Aorta (tissue), 5 donors: ENCODE measurements at places on chromosomes 13 and 19.

GRCh38 chr13:74320282-74320681, 186.1 kb upstream of the KLF12 start:
- DNase-seq: no peak

DNA sequence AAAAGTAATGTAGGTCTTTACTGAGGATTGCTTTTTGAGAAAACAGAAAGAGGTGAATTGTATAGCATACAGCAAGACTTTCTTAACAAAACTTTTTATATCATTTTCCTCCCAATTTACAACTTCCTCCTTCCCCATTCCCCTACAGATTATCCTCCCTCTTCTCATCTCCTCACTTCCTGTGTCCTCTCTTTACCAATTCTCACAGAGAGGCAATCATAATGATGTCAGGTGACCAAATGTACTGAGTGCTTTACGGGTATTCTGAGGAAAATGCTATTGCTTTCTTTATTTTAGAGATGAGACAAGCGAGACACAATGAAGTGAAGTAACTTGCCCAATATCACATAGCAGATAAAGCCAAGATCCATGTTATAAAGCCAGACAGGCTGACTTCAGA, 1.7 kb upstream of the MTMR6 start:
- no peak for DNase-seq

DNA sequence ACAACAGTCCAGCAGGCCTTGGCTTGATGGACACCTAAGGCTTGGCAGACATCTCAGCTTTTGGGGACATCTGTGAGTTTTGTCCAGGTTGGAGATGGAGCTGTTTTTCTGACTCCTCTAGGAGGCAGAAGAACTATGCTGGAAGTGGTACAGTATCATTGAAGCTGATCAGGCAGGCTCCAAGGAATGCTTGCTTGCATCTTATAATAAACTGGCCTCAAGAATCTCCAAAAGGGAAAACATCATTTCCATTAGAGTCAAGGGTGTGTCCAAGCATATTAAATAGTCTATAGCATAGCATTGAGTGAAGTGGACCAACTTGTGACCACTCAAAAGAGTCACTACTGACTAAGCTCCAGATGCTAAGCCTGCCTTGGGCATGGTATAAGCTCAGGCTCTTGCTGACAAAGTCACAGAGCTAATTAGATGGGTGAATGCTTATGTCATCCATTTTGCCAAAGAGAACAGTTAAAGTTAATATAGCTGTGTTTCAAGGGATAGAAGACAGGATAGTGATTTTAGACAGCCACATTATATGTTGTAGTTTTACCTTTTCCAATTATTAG, 216.0 kb downstream of the DNAJC15 start:
- DNase-seq: no peak

DNA sequence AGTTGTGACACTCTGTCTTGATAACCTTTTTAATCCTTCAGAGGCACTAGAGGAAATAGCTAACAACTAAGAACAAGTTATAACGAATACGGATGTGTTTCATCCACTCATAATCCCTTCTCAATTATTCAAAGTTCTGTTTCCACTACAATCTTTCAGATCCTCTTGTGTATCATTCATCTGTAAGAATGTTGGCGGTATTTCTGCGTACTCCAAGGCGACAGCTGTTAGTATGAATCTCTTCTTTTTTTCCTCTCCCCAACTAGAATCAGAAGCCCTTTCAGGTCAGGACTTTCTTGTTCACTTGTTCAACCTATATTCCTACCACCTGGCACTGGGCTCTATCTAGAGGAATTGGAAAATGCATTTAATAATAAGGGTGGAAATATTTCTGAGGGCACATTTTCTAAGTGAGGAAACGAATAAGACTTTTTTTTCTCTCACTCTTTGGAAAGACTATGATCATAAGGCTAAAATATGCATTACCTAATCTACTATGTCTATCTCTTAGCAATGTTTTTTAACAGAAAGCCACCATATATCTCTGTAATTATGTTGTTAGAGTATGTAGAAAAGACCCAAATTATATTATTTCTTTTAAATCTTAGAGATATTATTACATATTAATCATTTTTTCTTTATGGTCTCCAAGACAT, 492.9 kb downstream of the PCDH20 start:
- DNase-seq: no peak

- DNase-seq: no peak
Measured at GRCh38 chr19:434152-434960, 25.4 kb upstream of the C2CD4C start.

DNA sequence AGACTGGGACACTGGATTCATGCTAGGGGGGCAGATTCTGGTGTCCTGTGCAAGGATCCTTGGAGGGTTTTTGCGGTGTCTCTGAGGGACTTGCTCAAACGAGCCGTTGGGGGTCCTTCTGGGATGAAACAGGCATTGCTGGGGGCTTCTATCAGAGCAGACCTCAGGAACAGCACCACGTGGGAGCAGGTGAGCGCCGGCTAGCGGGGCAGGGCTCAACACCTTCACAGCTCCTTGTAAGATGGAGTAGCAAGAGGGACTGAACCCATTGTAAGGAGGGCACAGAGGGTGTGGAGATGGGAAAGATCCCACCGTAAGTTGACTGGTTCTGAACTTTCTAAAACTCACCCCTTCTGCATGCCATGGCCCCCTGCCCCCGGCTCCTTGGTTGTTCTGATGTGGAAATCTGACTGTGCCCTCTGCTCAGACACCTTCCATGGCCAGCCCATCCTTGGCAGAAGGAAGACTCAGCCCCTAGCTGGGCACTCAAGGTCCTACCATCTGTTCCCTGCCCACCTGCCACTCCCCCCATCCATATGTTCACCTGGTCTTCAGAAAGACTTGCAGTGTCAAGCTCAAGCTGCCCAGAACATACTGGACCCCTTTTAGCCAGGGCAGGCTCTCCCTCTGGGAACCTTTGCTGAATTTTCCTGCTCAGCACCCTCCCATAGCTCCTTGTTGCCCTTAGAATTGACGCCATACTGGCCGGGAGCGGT, 1.2 kb downstream of the SLC27A1 start:
- no peak for DNase-seq

DNA sequence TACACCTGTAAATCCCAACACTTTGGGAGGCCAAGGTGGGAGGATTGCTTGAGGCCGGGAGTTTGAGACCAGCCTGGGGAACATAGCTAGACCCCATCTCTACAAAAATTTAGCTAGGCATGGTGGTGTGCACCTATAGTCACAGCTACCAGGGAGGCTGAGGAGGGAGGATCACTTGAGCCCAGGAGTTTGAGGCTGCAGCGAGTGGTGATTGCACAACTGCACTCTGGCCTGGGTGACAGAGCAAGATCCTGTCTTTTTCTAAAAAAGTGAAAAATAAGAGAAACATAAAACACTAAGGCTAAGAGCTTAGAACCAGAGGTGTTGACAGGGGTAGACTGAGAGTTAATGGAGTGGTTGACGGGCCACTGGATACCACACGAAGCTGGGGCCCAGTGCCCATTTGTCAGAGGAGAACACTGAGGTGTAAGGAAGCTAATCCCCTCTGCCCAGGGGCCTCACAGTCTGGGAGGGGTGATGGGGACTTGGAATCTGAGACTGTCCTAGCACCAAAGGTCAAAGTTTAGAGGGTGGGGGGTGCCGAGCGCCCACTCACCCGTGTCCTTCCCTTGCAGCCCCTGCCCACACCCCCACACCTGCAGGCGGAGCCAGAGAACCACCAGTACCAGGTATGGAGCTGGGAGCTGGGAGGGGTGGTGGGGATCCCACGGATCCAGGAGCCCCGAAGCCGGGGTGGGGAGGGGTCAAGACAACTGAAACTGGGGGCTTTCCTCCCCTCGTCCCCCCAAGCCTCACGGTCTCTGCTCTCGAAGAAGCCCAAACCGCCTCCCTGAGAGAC, 10.9 kb downstream of the CEACAM19 start:
- DNase-seq: no peak

DNA sequence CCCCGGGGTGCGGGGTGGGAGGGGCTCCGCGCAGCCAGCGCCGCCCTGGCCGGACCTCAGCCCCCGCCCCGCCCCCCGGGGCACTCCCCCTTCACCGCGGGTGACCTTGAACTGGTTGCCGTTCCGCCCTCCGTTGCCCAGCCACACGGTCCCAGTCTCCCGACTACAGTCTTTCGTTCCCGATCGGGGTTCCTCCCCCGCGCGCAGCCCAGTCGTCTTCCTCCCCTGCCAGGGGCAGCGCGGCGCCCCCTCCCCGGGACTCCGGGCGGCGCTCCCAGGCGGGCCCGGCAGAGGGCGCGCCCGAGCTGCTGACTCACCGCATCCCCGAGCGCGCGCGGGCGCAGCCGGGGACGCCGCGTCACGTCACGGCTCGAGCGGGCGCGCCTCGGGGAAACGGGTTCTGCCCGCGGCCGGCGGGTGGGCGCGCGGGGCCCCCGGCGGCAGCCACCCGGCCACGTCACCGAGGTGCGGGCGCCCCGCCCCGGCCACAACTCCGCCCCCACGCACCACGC, 459 bp downstream of the MIDN start:
- DNase-seq: peak; percentile 90

DNA sequence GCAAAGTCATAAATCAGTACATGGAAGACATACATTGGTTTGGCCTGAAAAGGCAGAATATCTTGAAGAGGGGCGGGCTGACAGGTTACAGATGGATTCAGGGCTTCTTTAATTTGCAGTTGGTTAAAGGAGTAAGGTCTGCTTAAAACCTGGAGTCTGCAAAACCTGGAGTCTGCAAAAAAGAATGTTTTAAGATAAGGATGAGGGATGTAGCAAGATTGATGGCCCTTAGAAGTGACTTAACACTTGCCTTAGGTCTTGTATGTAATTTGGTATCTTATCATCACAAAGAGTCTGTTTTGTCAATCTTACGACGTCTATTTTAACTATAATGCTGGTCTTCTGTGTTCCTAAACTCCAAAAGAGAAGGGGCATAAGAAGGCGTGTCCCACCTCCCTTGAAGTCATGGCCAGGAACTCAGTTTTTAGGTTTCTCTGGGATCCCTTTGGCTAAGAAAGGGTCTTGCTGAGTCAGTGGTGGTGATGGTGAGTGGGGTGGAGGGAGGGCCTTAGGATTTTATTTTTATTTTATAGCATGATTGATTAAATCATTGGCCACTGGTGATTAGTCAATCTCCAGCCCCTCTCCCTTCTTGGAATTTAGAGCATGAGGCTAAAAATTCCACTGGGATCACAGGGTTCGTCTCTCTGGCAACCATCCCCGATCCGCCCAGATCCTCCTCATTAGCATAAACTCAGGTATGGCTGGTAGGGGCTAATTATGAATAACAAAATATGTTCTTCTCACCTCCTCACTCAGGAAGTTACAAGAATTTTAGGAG, 10.1 kb upstream of the HAS1 start:
- DNase-seq: no peak

DNA sequence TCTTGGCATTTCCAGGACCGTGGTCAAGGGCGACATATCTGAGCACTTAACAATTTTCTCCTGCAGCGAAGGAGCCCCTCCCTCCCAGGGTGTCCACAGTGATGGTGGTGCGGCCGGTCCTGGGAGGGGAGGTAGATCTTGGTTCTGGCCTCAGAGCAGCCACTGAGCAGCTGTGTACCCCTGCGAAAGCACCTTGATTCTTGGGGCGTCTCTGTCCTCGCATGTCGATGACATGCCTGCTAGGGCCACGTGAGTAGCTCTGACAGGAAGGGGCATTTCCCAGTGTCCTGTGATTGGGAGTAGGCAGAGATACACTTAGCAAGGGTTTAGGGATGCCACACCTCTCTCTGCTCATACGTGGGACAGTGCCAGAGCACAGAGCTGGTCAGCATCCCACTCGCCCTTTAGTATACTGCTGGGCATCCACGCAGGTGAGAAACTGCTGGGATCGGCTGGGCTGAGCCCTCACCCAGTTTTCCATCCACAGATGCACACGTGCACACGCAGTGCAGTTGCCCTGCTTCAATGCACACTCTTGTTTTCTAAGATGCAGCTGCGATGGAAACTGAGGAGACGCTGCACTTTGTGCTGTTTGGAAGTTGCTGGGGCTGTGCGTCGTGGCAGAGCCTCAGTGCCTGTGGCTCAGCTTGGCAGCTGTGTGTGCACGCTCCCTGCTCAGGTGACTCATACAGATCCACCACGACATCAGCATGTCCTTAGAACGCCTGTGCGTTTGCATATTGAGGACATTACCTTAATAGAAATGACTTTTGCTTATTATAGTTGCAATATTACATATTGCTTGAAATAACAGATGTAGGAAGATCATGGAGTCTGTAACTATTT, 66.8 kb downstream of the TEX29 start:
- no peak for DNase-seq

- peak; percentile 20 for DNase-seq
Measured at GRCh38 chr19:33473653-33474305, 47.8 kb downstream of the PEPD start.

DNA sequence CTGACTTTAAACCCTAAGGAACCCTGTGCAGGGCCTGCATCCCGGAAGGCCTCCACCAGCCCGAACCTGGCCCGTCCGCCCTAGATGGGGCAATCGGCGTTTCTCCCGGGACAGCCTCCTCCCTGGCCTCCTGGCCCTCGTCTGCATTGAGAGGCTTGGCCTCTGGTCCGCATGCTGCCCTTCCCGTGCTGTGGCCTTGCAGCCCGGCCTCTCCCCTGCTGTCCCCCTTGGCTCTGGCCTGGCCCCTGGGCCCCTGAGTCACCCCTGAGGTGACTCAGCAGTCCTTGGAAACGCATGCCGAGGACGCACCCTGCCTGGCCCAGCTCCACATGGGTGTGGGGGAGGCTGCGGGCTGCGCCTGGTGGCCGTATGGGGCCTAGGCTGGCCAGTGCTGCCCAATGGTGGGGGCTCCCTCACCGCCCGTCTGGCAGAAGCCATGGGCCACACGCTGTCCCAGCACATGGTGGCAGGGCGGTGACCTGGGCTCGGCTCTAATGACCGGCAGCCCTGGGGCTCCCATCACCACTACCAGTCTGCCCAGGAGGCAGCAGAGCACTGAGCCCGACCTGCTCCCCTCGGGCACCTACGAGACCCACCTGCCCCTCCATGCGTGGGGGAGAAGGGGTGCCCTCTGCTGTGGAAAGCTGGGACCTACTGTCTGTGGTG, 25.7 kb downstream of the SH3GL1 start:
- DNase-seq: peak; percentile 90

GRCh38 chr19:42064432-42064831, 5.6 kb downstream of the GRIK5 start:
- no peak for DNase-seq

GRCh38 chr19:28296506-28296905, 916.4 kb downstream of the UQCRFS1 start:
- no peak for DNase-seq

- no peak for DNase-seq
Measured at GRCh38 chr19:41525989-41526388, 50.0 kb upstream of the CEACAM21 start.

- DNase-seq: no peak
Measured at GRCh38 chr13:86986448-86986847, 684.7 kb upstream of the SLITRK5 start.

GRCh38 chr19:33199441-33200265, 5.5 kb downstream of the LRP3 start:
- no peak for DNase-seq
